ENCODE measurements at places on chromosomes 3 and 15.

DNA sequence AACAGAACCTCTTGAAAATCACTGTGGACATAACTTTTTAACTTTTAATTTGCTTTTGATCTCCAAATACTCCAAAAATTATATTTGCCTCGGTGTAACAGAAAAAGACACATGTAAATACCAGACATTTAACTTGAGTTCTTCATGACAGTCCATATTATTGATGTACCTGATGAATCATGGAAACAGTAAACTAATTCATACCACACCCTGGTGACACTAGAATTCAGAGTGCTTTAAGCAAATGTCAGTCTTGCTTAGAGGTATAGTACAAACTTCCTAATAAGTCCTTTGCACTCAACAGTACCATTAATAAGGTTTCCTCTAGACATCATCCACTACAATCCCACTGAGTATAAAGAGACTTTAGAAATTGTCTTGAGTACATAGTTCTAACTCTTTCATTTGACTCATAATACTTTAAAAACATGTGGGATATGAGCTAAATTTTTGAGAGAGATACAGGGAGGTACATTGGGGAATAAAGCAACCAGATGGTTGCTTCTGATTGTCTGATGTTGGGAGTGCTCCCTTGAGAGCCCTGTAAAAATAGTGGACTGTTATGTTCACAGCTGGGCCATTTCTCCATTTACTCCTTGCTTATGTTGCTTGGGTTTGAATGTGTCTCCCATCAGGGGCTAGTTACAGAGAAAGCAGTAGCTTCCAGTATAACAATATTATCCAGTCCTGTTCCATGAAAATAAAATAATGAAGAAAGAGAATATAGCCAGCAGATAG lies 175.7 kb downstream of the ALCAM start:
- DNase-seq, result no peak

- DNase-seq, result no peak
These were observed 12.6 kb downstream of the IL12A start for GRCh38 chr3:160001148-160001760.

DNA sequence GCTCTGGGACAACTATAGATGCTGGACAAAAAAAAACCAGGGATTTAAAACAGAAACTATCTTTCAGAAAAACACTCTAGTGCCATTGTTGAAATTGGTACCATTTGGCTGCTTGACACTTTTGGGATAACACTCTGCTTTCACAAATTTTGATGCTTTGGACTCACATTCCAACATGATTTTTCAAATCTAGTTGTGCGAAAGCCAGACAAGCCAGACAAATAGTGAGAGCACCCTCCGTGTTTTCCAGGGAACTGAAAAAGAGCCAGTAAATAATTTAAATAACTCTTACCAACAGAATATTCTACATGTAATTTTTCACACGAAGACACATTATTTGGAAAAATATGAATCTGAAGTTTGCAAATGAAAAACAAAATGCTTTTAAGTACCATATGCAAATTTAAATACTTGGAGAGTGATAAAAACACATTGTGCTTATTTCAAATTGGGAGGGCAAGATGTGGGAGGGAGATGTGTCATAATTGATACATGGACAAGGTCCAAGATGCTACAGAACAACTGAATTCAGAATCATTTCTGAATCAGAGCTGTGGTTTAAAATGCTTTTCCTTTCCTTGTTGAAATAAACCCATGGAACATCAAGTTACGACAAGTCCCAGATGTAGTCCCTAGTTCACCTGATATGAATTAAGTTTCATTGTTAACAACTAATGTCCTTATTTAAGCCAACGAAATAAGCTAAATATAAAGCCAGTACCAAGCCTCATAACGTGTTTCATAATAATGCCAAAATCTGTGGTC lies 144.2 kb upstream of the SOX2 start:
- DNase-seq, result no peak

GRCh38 chr3:167406876-167407492 lies 26.9 kb upstream of the ZBBX start:
- DNase-seq, result no peak

DNA sequence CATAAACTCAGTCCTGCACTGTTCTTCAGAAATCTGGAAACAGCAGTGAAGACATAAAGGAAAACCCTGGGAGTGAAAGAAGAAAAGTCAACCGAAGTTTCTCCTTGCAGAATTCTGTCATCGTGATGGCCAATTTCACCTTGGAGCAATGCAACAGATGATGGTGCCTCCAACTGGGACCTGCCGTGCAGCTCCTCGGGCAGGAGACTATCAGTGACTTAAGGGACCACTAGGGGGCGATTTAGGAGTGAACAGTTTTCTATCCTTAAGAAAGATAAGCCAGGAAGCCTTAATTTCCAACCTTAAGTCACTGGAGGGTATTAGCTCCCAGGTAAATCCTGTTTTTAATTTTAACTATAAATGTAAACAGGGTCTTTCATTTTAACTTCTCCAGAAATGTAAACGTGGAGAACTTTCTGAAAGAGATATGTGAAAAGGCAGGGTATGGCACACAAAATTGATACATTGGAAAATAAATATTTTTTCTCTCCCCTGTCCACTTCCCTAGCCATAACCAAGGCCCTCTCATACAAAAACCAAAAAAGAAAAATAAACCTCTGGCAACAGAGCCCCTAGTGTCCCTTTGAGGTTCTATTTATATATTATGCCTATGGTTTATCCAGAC lies 116.3 kb downstream of the PDZRN3 start:
- DNase-seq, result no peak

DNA sequence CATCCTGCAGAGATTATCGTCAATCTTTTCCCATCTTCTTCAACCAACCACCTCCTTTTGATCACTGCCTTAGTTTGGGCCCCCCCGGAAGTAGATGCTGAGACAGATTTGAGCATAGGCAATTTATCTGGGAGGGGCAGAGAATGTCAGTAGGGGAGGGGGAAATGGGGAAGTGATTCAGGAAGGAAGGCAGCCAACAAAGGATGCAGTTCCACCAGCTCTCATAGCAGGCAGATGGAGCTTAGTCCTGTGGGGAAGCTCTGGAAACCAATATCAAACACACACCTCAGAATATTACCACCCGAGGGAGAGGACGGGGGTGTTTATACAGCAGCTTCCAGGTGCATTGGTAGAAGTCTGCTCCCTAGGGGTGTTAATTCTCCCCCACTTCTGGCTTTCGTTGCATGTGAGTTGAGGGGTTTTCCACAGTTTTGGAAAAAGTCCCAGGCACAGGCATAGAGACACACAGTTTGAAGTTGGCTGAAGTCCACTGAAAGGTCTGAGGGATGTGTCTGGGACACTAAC lies 91.5 kb upstream of the TNFAIP8L3 start:
- DNase-seq, result no peak

- no peak for DNase-seq
These were observed 630.8 kb upstream of the GBE1 start for GRCh38 chr3:82392203-82392775.

GRCh38 chr3:149654188-149654601 lies 3.6 kb downstream of the WWTR1 start:
- DNase-seq, result no peak

DNA sequence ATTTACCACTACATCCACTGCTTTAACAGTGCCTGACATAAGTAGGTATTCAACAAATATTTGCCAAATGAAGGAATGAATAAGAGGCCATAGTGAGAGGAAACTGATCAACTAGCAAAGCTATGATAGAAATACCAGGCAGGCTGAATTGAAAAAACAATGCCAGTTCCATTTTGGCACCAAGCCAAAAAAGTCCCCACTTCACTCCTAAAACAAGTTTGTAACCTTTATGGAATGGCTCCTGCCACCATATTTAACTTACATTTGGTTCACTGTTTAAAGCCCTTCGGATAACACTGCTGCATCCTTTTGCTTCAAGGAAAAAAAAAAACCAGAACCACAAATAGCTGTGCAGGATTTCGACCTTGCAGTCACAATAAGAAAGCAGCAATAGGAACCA lies 166.1 kb downstream of the FRMD5 start:
- DNase-seq, result no peak

All from breast epithelium (tissue), 4 donors.